Left cardiac atrium (tissue), 4 donors: ENCODE measurements at places on chromosomes 4 and X.

DNA sequence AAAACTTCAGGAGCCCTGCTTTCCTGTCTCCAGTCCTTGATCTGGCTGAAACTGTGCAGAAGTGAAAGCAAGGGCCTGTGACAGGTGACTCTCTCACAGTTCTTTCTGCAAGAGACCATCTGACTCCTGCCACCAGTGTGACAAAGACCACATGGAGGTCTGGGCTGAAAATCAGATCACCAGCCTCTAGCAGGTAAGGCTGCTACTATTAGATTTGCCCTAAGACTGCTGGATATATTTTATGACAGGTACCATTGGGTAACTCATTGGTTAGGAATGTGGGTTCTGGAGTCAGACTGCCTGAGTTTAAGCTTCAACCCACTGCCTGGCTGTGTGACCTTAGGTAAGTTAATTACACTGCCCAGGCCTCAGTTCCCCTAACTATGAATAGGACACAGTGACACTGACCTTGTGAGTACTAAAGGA lies 163.3 kb upstream of the SLC7A11 start:
- no peak for DNase-seq

DNA sequence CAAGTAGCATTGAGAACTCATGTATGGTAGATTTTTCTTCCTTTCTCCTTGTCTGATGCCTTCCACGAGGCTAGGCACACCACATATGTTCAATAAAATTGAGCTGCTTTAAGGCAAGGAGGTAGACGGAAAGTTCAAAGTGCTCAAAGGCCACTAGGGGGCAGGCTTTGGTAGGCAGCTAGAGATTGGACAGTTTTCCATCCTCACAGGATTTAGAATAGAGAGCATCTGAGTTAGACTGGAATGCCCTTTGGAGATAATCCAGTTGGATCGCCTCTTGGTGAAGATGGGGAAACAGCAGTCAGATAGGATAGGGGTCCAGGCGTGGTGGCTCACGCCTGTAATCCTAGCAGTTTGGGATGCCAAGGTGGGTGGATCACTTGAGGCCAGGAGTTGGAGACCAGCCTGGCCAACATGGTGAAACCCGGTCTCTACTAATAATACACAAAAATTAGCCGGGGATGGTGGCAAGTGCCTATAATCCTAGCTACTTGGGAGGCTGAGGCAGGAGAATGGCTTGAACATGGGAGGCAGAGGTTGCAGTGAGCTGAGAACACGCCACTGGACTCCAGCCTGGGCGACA lies 30.4 kb downstream of the ELF4 start:
- DNase-seq = peak; percentile 58

- DNase-seq = peak; percentile 70
Measured at GRCh38 chrX:115940888-115941332, 229.6 kb upstream of the AGTR2 start.

DNA sequence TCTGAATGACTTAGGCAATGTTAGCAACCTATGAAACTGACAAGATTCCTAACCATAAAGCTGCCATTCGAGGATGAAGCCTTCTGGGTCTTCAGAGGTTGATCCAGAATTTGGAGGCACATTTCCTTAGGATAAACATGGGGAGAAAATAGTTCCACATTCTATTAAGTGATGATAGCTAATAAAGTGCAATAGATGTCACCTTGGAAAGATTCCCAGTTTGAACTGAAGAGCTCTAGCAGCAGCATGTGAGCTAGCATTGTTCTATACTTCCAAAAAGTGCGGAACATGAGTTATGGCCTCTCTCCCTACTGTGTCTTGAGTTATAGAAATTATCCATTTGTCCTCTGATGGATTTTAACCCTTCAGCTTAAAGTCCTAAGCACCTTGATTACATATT lies 991.4 kb upstream of the SLIT2 start:
- DNase-seq = no peak

DNA sequence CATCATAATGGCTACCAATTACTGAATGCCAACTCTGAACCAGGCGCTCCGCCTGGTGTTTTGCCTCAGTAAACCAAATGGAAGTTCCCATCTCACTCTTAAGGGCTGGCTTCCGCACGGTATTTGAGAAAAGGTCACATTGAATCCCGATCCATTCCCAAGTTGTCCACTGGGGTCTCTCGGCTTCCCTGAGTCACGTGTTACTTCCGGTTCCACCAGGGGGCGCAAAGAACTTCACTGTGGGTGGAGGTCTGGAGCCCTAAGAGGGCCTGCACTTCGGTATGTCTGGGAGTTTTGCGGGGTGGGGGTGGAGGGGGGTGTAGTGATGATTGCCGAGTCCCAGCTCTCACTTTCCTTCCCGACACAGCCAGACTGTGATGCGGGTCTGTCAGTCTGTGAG lies 13.4 kb upstream of the NHS start:
- no peak for DNase-seq

DNA sequence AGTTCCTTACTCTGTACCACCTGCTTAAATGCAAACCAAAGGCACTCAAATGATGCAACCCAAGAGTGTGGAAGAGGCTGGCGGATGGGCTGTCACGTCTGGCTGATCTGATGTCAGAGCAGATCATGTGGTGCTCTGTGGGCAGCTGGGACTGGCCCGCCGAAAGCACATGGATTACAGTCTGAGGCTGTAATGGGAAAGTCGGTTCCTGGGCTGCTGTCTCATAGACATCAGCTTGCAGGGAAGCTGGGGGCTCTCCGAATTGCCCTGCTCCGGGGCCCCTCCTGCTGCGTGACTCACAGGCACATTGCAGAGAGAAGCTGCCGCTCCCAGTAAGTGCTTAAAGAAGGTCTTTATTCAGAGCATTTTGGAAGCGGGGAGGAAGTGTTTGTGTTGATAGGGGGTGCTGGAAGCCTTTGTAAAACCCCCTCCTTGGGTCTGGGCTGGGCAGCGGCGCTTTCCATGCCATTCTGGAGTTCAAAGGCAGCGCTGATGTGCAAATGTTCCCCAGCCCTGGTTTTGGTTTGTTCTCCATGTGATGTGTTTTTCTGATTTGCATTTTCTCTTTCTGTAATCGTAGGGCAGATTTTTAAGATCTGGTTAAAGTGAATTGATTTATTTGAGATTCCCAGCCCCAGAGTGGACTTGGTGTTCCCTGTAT lies 181.1 kb downstream of the LARP7 start:
- DNase-seq = peak; percentile 75

DNA sequence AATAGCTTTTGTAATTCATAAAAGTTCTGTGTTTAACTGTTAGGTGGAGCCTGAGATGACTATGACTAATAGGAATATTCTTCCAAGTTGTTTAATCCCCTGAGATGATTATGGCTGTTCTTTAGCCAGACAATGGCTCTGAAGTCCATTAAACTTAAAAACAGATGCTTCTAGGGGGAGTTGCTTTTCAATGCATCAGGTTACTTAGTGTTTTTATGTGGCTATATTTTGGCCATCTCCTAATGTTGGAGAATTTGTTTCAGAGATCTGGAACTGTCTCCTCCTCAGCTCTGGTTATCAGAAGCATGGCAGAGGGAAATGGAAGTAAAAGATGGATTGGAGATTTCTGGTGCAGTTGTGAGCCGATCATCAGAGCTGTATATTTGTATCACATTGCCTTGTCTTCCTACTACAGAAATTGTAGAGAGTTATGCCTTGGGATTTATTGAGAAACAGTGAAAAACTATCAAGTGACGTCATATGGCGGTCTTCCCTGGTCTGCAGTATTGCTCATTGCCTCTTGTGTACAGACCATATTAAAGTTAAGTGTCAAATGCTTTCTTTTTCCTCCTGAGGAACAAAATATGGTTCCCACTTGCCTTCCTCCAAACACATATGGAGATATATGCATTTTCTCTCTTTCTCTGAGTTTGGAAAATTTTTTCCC lies 29.8 kb downstream of the SGMS2 start:
- no peak for DNase-seq

- no peak for DNase-seq
Measured at GRCh38 chr4:40112027-40112792, 55.6 kb downstream of the N4BP2 start.

DNA sequence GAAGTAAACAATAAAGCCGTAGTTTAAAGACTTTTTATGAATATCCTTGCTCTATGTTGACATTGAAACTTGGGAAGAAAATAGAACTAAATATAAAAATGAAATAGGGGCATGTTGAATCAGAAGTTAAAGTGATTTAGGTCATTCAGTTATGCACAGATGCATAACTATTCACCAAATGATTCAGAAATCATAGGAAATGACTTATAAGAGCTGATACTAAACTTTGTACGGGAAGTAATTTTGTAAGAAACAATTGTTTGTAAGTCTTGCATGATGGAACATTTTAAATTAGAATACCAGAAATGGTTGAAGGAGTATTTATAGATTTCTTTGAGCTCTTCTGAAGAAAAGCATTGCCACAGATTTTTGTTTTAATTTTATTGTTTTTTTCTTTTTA lies 246.5 kb downstream of the CPE start:
- DNase-seq = no peak

GRCh38 chr4:79851625-79852304 lies 221.3 kb downstream of the ANTXR2 start:
- DNase-seq = no peak

DNA sequence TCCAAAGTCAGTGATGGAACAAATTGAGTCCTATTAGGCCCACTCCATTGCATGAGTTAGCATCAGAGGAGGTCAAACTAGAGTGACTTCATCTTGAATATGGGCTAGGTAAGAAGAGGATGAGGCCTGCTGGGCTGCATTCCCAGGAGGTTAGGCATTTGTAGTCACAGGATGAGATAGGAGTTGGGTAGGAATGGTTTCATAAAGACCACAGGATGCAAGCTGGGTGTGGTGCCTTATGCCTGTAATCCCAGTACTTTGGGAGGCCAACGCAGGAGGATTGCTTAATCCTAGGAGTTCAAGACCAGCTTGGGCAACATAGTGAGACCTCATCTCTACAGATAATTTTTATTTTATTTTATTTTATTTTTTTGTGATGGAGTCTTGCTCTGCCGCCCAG lies 26.8 kb downstream of the PDGFRA start:
- peak; percentile 26 for DNase-seq

DNA sequence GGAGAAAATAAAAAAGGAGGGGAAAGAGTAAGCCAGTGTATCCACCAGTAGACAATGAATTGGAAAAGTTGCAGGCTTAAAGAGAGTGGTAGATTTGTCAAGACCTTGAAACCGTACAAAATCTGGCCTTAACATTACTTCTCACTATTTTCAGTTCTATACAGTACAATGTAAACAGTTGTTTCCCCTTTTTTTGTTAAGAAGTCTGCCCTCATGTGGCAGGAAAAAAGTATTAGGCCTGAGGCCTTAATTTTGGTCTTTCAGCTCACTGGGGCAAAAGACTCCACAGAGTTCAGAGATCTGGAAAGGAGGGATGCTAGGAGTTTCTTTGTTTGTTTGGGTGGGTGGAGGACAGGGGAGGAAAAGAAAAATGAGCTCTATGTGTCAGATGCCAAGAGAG lies 92.8 kb upstream of the CCDC160 start:
- DNase-seq = no peak

- DNase-seq = no peak
Measured at GRCh38 chr4:75668596-75668995, 4.6 kb downstream of the G3BP2 start.

DNA sequence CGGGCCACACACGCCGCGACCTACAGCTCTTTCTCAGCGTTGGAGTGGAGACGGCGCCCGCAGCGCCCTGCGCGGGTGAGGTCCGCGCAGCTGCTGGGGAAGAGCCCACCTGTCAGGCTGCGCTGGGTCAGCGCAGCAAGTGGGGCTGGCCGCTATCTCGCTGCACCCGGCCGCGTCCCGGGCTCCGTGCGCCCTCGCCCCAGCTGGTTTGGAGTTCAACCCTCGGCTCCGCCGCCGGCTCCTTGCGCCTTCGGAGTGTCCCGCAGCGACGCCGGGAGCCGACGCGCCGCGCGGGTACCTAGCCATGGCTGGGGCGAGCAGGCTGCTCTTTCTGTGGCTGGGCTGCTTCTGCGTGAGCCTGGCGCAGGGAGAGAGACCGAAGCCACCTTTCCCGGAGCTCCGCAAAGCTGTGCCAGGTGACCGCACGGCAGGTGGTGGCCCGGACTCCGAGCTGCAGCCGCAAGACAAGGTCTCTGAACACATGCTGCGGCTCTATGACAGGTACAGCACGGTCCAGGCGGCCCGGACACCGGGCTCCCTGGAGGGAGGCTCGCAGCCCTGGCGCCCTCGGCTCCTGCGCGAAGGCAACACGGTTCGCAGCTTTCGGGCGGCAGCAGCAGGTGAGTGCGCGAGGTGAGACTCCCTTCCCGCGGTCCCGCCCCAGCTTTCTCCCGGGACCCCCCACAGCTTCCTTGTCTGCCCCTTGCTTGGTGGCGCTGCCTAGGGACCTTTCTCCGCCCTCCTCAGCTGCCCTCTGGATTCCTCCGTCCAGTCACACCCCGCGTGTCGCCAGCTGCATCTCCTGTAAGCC lies 678 bp downstream of the BMP3 start:
- DNase-seq = no peak

GRCh38 chr4:155758481-155759371 lies at the start of gene GUCY1B1:
TSS of gene GUCY1B1 (plus strand) at chr4:155759021. CDS start at chr4:155759141, 120 bp downstream.
- DNase-seq = peak; percentile 95

- DNase-seq = no peak
Measured at GRCh38 chr4:88435987-88436693, 20.8 kb upstream of the HERC5 start.
